Right atrium auricular region (tissue), 2 donors: ENCODE measurements at places on chromosomes 7 and 10.

- no peak for DNase-seq
- no peak overlapping the region for H3K27ac ChIP-seq
- no peaks in the 10 kb centered on the region for H3K27me3 ChIP-seq
- H3K4me3 ChIP-seq = no peak overlapping the region
- no peaks in the 10 kb centered on the region for H3K36me3 ChIP-seq
Observed at GRCh38 chr7:126486806-126487205, 765.9 kb downstream of the GRM8 start.

GRCh38 chr10:62528441-62528840, 154.3 kb downstream of the ZNF365 start:
- no peak overlapping the region for H3K4me3 ChIP-seq
- no peak for DNase-seq
- H3K27me3 ChIP-seq = no peaks in the 10 kb centered on the region
- no peak overlapping the region for H3K27ac ChIP-seq
- H3K4me1 ChIP-seq = no peaks in the 10 kb centered on the region

GRCh38 chr10:62394556-62395018, 20.4 kb downstream of the ZNF365 start:
- no peaks in the 10 kb centered on the region for H3K27me3 ChIP-seq
- H3K27ac ChIP-seq = no peak overlapping the region
- H3K36me3 ChIP-seq = no peaks in the 10 kb centered on the region
- no peaks in the 10 kb centered on the region for H3K4me1 ChIP-seq

- no peaks in the 10 kb centered on the region for H3K36me3 ChIP-seq
- DNase-seq = no peak
- H3K4me3 ChIP-seq = no peak overlapping the region
- no peaks in the 10 kb centered on the region for H3K27me3 ChIP-seq
Observed at GRCh38 chr7:41385996-41386395, 316.9 kb downstream of the INHBA start.

- DNase-seq = no peak
- no peaks in the 10 kb centered on the region for H3K27me3 ChIP-seq
- H3K4me3 ChIP-seq = no peak overlapping the region
- no peak overlapping the region for H3K27ac ChIP-seq
- no peaks in the 10 kb centered on the region for H3K4me1 ChIP-seq
Observed at GRCh38 chr10:114262496-114262895, 23.4 kb downstream of the VWA2 start.

GRCh38 chr7:18425227-18425626, 70.3 kb upstream of the HDAC9 start:
- H3K36me3 ChIP-seq = no peaks in the 10 kb centered on the region
- no peak for DNase-seq
- no peaks in the 10 kb centered on the region for H3K27me3 ChIP-seq
- no peaks in the 10 kb centered on the region for H3K4me1 ChIP-seq
- no peak overlapping the region for H3K27ac ChIP-seq
- H3K4me3 ChIP-seq = no peak overlapping the region

GRCh38 chr7:31664890-31665289, 22.1 kb upstream of the PPP1R17 start:
- no peaks in the 10 kb centered on the region for H3K36me3 ChIP-seq
- H3K27ac ChIP-seq = no peak overlapping the region
- no peaks in the 10 kb centered on the region for H3K27me3 ChIP-seq
- no peak overlapping the region for H3K4me3 ChIP-seq
- H3K4me1 ChIP-seq = no peaks in the 10 kb centered on the region
